ENCODE measurements at places on chromosomes 7 and 10. TPM values are rescaled to one million over a fixed set of nuclear protein-coding genes. Genes with fewer than 3 reads are reported as not detected.

GRCh38 chr10:74417397-74417796, 266.4 kb downstream of the ADK start:
- no peak for DNase-seq

- DNase-seq: no peak
Measured at GRCh38 chr7:51785171-51785570, 468.6 kb upstream of the COBL start.

DNA sequence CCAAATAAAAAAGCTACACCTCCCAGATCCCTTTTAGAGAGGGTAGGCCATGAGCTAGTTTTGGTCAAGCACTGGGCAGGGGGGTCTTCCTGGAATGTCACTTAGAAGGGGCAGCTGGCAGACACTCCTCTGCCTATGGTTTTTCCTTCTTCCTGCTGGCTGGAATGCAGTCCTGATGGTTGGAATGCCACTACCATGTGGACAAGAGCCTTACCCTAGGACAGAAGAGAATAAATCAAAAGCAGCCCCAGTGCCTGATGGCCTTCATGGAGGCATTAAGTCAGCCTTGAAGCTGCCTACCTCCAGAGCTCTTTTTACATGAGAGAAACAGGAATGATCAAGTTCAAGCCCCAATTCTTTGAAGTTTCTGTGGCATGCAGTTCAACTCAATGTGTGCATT, 43.5 kb upstream of the SORBS1 start:
- DNase-seq: no peak

- DNase-seq: no peak
Measured at GRCh38 chr10:48523212-48523819, 81.6 kb downstream of the ARHGAP22 start.

FOXI2 gene
- not detected for total RNA-seq

ECHDC3 gene
- 101 TPM for total RNA-seq

TAS2R39 gene
- not detected for total RNA-seq
